Activated naive CD4-positive, alpha-beta T cell (primary cell): ENCODE measurements at places on chromosomes 7 and 10.

- no peak for DNase-seq
Observed at GRCh38 chr7:90839316-90839715, 243.2 kb downstream of the CDK14 start.

DNA sequence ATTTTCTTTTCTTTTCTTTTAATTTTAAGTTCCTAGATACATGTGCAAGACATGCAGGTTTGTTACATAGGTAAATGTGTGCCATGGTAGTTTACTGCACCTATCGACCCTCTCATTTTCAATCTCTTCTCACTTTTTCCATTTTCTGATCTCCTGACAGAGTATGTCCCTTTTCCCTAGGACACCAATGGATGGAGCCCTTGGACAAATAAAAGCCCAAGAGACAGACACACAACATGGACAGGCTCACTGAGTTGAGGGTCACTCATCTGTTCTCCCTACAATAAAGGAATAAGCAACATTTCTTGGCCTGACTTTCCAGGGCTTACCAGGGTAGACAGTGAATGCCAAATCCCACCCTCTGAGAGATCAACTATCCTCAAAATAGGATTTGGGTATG is 15.2 kb upstream of the UBE2D1 start:
- DNase-seq: no peak

DNA sequence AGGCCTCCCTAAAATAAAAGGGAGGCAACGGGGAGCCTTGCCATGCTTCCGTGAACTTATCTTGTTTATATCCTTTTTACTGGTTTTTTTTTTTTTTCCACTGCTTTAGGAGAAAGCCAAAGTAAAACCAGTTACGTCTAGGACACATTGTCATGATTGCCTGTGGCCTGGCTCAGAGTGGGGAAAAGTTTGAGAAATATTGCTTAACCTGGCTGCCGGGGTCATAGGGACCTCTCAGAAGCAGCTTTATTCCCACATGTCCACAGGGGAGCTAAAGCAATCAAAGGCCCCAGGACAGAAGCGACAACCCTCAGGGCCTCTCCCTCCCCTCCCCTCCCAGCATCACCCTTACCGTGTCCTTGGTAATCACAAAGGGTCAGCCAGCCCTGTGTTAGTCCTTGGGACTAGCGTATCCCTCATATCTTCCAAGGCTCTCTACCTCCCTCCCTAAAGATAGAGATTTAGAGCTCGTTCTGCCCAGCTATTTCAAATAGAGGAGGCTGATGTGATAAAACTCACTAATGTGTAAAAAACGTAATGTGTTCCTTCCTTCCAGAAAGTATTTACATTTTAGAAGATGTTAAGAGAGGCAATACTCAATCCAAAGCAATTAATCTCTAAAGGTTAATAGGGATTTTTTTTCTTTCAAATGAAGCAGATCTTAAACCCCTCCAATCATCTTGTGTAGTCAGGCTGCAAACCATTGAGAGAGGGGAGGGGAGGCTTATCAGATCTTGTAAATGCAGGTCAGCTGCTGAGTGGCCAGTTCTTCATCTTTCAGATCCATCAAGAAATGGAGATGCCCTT is 64.8 kb upstream of the PRKAR2B start:
- no peak for DNase-seq

DNA sequence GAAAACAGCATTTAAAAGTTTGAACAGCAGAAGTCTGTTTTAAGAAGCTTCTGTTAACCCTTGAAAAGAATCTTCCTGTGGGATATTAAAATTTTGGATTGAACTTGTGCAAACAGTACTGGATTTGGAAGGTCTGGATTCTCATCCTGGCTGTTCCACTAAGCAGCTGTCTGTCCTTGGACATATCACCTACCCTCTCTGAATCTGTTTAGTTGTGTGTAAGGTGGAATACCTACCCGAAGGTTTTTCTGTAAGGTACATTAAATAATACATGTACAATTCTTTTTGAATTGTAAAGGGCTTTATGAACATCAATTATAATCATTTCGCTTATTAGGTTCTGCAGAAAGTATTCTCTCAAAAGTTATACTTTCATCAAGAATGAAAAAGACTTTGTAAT is 2.2 kb downstream of the PDCD4 start:
- no peak for DNase-seq

DNA sequence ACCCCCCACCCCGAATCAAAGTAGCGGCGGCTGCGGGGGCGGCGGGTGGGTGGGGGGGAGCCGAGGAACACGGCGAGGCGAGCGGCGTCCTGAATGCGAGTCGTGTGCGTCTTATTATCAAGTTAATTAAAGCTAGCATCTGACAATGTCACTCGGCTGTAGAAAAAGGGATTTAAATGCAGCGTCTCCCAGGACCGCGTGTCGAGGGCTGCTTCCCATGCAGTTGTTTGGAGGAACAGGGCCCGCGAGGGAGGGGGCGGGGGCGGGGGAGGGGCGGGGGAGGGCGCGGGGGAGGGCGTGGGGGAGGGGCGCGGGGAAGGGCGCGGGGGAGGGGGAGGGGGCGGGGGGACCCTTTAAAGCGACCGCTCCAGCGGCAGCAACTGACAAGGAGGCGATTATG is 2.7 kb upstream of the UNCX start:
- no peak for DNase-seq

- DNase-seq: no peak
Observed at GRCh38 chr7:86592185-86592584, 51.5 kb upstream of the GRM3 start.

DNA sequence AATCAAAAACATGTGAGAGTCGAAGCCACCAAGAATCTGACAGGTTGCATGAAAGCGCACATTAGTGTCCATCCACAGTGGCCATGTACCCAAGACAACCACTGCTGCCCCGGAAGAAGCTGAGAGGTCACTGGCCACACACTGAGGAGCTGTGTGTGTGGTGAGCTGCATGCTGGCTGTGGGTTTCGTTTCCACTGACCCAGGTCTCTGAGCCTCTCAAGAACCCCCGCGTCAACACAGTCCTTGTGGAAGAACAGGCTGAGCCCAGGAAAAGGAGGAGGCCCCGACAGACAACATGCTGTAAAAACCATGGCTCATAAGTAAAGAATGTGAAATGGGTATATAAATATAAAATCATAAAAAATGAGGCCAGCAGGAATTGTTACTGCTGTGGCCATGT is 8.2 kb downstream of the VIPR2 start:
- DNase-seq: no peak

GRCh38 chr7:23514755-23515154 is 17.0 kb downstream of the TRA2A start:
- no peak for DNase-seq

DNA sequence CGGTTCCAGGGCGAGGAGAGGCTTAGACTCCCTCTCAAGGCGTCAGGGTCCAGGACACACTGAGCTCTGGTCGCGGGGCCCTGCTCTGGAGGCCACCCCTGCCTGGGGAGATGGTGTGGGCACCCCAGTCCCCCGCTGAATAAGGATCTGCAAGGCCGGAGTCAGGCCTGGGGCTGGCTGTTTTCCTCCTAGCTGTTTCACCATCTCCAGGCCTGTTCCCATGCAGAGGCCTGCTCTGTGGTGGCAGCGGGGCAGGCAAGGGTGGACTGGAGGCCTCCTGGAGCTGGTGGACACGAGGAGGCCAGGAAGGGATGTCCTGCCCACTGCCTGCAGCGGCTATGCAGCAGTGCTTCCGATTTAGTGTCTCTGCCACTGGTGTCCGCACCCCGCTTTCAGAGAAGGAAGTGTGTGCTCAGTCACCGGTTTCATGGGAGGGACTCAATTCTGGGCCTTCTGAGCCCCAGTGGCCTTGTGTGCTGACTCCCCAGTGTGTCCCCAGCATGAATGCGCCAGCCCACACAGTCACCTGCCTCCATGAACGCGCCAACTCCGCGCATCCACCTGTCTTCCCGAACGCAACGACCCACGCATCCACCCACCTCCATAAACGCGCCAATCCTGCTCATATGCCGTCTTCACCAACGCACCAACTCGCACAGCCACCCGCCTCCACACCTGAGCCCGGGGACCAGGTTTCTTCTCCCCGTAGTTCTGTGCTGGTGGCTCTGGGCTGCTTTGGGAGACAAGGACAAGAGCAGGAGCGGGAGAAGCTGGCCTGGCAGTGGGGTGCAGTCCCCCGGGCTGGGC is 14.5 kb upstream of the GPR146 start:
- no peak for DNase-seq

DNA sequence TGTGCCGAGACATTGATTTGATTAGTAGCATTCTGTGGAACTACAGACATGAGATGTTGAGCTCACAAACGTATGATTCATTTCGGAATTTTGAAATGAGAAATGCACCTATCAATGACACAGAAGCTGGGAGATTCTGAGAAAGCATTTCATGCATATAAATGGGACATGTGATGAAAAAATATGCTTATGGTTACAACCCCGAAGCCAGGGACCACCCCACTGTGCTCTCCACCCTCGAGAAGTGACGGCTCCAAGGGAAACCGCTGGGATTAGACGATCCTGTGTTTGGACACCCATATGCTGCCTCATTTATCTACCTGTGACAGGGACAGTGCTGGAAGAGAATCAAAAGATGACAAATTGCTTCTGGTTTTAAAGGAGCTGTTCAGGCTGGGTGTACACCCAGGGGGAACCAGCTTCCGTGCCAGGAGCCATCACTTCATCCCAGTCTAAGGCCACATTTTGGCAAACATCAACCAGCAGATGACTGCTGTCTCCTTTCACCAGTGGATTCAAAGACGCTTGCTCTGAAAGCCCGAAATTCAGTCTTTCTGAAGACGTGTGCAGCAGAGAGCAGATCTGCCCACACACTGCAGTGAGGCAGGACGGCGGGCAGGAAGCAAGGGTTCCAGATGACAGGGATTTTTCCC is 109.9 kb downstream of the ATXN7L1 start:
- DNase-seq: no peak

DNA sequence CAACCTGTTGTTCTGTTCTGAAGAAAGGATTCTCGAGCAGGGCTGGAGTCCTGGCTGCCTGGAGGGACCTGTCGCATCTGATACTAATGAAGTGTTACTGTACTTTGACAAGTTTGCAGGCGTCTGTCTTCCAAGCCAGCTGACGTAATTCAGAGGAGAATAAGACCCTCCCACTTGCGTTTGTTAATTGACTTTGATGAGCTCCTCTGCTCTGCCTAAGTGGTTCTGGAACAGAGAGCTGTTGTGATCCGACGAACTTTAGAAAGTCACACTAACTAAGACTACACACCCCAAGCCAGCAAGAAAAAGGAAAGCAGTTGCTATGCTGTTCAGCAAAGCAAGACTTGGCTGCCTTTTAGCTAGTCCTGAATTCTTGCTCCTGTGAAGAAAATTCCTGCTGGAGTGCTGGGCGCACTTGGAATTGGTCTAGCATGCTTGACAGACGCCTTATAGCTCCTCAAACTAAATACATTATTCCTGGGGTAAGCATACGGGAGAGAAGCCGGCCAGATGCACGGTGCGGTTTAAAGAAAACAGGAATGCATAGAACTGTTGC is 200.3 kb downstream of the CACNB2 start:
- no peak for DNase-seq

DNA sequence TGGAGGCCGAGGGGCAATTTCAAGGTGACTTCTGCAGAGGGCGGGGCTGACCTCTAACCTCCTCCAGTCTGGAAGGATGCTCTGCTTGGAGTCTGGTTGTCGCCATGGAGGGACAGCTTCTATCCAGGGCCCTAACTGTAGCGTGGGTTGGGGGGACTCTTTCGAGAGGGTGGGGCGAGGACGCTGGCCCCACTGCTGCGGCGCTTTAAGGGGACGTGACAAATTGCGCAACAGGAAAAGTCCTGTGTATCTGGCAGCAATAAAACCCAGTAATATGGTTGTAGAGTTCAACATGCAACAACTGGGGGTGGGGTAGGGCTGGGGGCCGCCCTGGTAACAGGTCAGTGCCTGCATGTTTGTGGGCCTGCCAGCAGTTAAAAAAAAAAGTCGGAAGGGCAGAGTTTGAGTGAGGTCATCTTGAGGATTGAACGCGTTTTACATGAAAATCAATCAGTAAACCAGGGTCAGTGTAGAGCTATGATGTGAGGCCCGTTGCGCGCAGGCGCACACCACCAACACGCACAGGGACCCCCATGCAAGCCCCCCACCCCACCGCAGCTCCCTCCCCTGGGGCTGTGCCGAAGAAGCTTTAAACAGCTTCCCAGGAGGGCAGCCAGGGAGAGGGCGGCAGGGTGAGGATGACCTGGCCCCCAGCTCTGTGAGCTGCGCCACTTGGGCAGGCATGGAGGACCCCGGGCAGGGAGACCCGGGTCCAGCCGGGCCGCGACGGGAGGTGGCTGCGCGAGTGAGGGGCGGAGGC is 4.3 kb downstream of the SHH start:
- no peak for DNase-seq
